ENCODE measurements at places on chromosomes 11 and 22. TPM values are rescaled to one million over a fixed set of nuclear protein-coding genes. Genes with fewer than 3 reads are reported as not detected.

Gene EMID1
- total RNA-seq, result 9.4 TPM

Gene LMF2
- 21.4 TPM for total RNA-seq

Gene ART5
- total RNA-seq, result not detected

Gene MMP10
- total RNA-seq, result not detected

Gene TBRG1
- total RNA-seq, result 25.0 TPM

Gene PARVG
- total RNA-seq, result 5.8 TPM

Gene PLXNB2
- 61.7 TPM for total RNA-seq

Gene DKK3
- 173 TPM for total RNA-seq

Gene TSPAN18
- 32.2 TPM for total RNA-seq

Gene RIMBP3B
- 0.11 TPM for total RNA-seq

Gene INS
- total RNA-seq, result not detected

Gene LDHA
- 163 TPM for total RNA-seq

Gene GALNT18
- 21.6 TPM for total RNA-seq

Gene C11orf52
- 2.7 TPM for total RNA-seq

Gene ABCC8
- total RNA-seq, result 8.7 TPM

Gene TCN1
- total RNA-seq, result not detected

Gene POLD3
- total RNA-seq, result 25.5 TPM

Gene CTSW
- total RNA-seq, result 2.7 TPM

All from urinary bladder (tissue), 4 donors.